ENCODE measurements at places on chromosomes 5 and 9. TPM values are rescaled to one million over a fixed set of nuclear protein-coding genes. Genes with fewer than 3 reads are reported as not detected.

Gene BTNL8
- total RNA-seq: not detected

Gene SERF1B
- 45.6 TPM for total RNA-seq

Gene ZDHHC11
- 2.4 TPM for total RNA-seq

Gene ANKDD1B
- total RNA-seq: under 0.01 TPM

Gene TAF11L12
- total RNA-seq: not detected

Gene FAM120A
- total RNA-seq: 66.3 TPM

Gene GRM6
- total RNA-seq: not detected

Gene BAAT
- not detected for total RNA-seq

Gene CENPP
- total RNA-seq: 4.7 TPM

Gene THG1L
- 8.4 TPM for total RNA-seq

Gene ACSL6
- not detected for total RNA-seq

Gene GZMA
- total RNA-seq: not detected

Gene GABRA1
- not detected for total RNA-seq

Gene EPB41L4A
- total RNA-seq: 8.8 TPM

Gene BRD8
- total RNA-seq: 43.6 TPM

Gene ANKRD33B
- total RNA-seq: 7.4 TPM

Gene TTC16
- not detected for total RNA-seq

Gene VLDLR
- total RNA-seq: 9.7 TPM

Gene DUSP1
- 55.5 TPM for total RNA-seq

Gene SLC1A3
- total RNA-seq: 1.2 TPM

Gene PLPPR1
- 2.3 TPM for total RNA-seq

Gene CYLC2
- not detected for total RNA-seq

Gene WNT8A
- total RNA-seq: not detected

Gene TNFSF8
- total RNA-seq: not detected

Gene SLC25A48
- total RNA-seq: not detected

Gene BARX1
- not detected for total RNA-seq

Gene PCDHGA12
- total RNA-seq: 5.2 TPM

Gene MYMK
- total RNA-seq: not detected

Gene SELENOP
- 2.7 TPM for total RNA-seq

Gene AFAP1L1
- total RNA-seq: 54.0 TPM

Gene TNFSF15
- 7.3 TPM for total RNA-seq

Gene SPATA31A3
- not detected for total RNA-seq

Gene PSMD5
- total RNA-seq: 26.3 TPM

Gene MARCHF11
- not detected for total RNA-seq

Gene TMEFF1
- total RNA-seq: 3.8 TPM

Gene MAPKAP1
- total RNA-seq: 74.5 TPM

Gene ARHGAP26
- total RNA-seq: 8.1 TPM

Gene CCL28
- 0.65 TPM for total RNA-seq

Gene UGT3A2
- not detected for total RNA-seq

Gene IL33
- 78.3 TPM for total RNA-seq

Gene PITX1
- total RNA-seq: 0.32 TPM

Gene TNC
- 4.6 TPM for total RNA-seq

Gene CNTLN
- total RNA-seq: 10.4 TPM

Gene EGFLAM
- 1.9 TPM for total RNA-seq

Gene CAPSL
- not detected for total RNA-seq

Gene PKD2L2
- total RNA-seq: not detected

Gene ANKRD31
- total RNA-seq: not detected

Gene GADD45G
- total RNA-seq: 0.65 TPM

Gene HRH2
- total RNA-seq: not detected

Gene PARP8
- total RNA-seq: 0.46 TPM

Gene FYB1
- total RNA-seq: not detected

Gene ANKRD34B
- total RNA-seq: not detected

Gene UQCRQ
- total RNA-seq: 89.7 TPM

Gene ASPN
- total RNA-seq: not detected

Gene PCDHGA8
- 0.97 TPM for total RNA-seq

Gene ANXA2R
- total RNA-seq: 3.6 TPM

Gene C9orf153
- not detected for total RNA-seq

Gene FGF1
- not detected for total RNA-seq

Data from epithelial cell of umbilical artery (primary cell).